Myometrial cell (primary cell): ENCODE measurements at places on chromosomes 5 and 9. TPM values are rescaled to one million over a fixed set of nuclear protein-coding genes. Genes with fewer than 3 reads are reported as not detected.

The PCSK5 gene
- 0.29 and 1.2 TPM in 2 replicates for total RNA-seq

The COL5A1 gene
- 152 and 212 TPM in 2 replicates for total RNA-seq

The GLRA1 gene
- total RNA-seq: not detected in 2 replicates

The ZNF883 gene
- 1.7 and 3.7 TPM in 2 replicates for total RNA-seq

The PCDHGA8 gene
- total RNA-seq: 0.71 and 0.86 TPM in 2 replicates

The CTXN3 gene
- not detected in 2 replicates for total RNA-seq

The IFNB1 gene
- total RNA-seq: not detected in 2 replicates

The TSSK1B gene
- not detected in 2 replicates for total RNA-seq

The JAKMIP2 gene
- 5.2 and 8.3 TPM in 2 replicates for total RNA-seq

The LCN15 gene
- not detected in 2 replicates for total RNA-seq

The OR1L6 gene
- not detected in 2 replicates for total RNA-seq

The CDKN2B-AS1 gene
- 0.53 and 2.0 TPM in 2 replicates for total RNA-seq

The MARCHF11 gene
- not detected in 2 replicates for total RNA-seq
